Jurkat, Clone E6-1 (cell line): ENCODE measurements at places on chromosomes 7 and 10.
A peak's percentile ranks its signal among the peaks of the same experiment; 100 is the strongest.

GRCh38 chr7:15068324-15068723, 165.8 kb upstream of the DGKB start:
- DNase-seq = no peak

DNA sequence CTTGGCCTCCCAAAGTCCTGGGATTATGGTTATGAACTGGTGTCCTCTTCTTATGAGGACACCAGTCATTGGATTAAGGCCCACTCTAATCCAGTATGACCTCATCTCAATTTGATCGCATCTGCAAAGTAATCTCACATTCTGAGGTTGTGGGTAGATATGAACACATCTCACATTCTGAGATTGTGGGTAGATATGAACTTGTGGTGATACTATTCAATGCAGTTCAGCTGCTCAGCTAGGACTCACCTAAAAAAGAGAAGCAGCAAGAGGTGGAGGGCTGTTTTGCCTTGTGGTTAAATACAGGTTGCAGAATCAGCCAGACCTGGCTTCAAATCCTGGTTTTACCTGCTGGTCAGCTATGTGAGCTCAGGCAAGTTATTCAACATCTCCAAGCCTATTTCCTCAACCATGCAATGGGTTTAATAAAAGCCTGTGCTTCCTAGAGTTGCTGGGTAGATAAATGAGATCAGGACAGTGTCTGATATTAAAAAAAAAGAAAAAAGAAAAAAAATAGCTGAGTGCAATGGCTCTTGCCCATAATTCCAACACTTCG, 8.5 kb upstream of the BAG3 start:
- peak; percentile 64 for DNase-seq

- DNase-seq = no peak
These were observed 280.1 kb upstream of the MBL2 start for GRCh38 chr10:53052521-53053164.

GRCh38 chr7:128737867-128738385, 1.2 kb upstream of the CALU start:
- no peak for DNase-seq

- no peak for DNase-seq
These were observed 55.4 kb downstream of the MAP3K8 start for GRCh38 chr10:30489346-30489745.

- DNase-seq = no peak
These were observed 219.1 kb downstream of the ITGB1 start for GRCh38 chr10:32738958-32739357.

DNA sequence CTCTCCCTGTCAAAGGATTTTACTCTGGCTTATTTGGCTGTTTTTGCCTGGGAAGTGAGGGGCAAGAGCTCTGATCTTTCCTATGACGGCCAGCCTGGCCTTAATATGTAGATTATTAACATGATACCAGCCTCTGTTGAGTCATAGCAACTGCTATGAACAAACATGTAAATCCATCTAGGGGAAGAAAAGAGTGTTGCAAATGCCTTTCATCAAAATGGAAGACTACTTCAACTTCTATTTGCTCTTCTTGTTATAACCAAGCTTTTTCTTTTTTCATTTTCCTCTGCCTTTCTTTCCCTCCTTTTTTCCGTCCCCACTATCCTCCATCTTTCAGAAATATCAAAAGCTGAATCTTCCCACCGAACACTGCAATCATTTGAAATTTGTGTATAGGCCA, 46.6 kb downstream of the BTRC start:
- no peak for DNase-seq

GRCh38 chr10:46227936-46228562, 58.7 kb upstream of the ANTXRL start:
- no peak for DNase-seq

GRCh38 chr7:131002600-131002999, 268.6 kb upstream of the KLF14 start:
- DNase-seq = no peak

DNA sequence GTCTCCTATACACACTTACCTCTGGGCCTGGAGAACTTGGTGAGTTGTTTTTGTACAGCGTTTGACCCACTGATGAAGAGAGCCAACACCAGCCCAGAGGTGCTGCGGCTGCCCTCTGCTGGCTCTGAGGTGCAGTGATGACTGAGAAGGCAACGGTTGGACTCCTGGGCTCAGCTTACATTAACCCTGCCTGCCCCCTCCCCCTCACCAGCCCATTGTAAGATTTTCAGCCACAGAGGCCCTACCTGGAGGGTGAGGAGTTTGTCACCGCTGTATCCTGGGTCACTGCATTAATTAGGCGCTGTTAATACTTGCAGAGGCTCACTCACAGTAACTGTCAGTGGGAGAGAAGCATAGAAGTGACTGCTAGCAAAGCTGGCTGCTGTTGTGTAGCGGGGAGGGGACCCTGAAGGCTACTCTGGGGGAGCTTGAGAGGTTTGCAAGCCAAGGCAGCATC, 19.0 kb upstream of the ANKRD2 start:
- peak; percentile 41 for DNase-seq

DNA sequence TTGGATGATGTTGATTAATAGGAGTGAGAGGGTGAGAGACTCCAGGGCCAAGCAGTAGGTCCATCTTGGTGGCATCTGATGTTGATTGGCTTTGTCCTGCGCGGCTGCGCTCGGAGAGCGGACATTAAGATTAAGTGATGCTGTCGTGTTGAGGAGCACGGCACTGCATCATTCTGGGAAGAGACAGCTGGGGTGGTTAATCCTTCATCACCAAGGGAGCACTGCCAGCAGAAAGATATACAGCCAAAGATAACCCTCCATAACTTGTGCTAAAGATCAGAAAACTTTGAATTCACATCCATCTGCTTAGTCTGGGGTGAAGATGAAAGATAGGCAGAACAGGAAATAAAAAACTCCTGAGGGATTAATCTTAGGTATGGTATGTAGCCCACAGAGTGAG, 208.3 kb downstream of the LRMDA start:
- no peak for DNase-seq

- peak; percentile 76 for DNase-seq
These were observed 105.5 kb downstream of the MYOF start for GRCh38 chr10:93376372-93377293.

- no peak for DNase-seq
These were observed 23.0 kb downstream of the TMEM176A start for GRCh38 chr7:150823484-150824126.
